ENCODE measurements at places on chromosomes 11 and 22. TPM values are rescaled to one million over a fixed set of nuclear protein-coding genes. Genes with fewer than 3 reads are reported as not detected.

DNA sequence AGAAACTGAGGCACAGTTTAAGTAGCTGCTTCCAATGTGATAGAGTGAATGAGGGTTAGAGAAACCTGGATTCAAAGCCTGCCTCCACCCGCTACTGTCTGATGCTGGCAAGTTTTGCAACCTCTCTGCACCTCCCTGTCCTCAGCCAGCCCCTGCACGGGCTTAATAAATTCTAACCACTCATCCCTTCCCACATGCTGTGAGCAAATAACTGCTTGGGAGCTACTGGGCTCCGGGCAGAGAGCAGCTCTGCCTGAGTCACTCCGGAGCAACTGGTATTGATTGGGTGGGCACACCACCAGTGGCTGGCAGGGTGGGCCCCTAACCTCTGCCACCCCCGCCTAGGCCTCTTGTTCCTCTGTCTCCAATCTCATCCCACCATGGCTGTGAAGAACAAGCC, 104.3 kb upstream of the SYT13 start:
- DNase-seq: no peak

- no peak for DNase-seq
Observed at GRCh38 chr11:75767228-75767572, 1.4 kb upstream of the DGAT2 start.

GRCh38 chr11:40306938-40307548, 1152.4 kb downstream of the LRRC4C start:
- no peak for DNase-seq

Gene WNT11
- 0.06 TPM for polyA plus RNA-seq

DNA sequence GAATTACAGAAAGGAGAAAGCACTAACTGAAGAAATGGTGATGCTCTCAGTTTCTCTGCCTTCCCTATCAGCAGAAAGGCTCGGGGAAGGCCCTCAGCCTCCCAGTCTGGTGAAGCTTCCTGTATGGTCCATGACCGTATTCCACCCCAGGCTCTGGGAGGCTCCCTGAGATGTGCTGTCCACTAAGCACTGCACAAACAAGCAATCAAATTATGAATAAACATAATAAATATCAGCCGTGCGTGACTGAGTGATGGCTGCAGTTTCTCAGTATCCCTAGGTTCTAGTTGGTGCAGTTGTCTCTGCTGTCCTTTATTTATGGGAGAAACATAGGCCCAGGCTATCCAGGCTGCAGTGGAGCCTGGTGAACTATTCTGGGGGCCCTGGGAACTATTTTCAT, 3.6 kb downstream of the SMDT1 start:
- DNase-seq: no peak

Gene ZFTA
- polyA plus RNA-seq: 2.4 TPM

DNA sequence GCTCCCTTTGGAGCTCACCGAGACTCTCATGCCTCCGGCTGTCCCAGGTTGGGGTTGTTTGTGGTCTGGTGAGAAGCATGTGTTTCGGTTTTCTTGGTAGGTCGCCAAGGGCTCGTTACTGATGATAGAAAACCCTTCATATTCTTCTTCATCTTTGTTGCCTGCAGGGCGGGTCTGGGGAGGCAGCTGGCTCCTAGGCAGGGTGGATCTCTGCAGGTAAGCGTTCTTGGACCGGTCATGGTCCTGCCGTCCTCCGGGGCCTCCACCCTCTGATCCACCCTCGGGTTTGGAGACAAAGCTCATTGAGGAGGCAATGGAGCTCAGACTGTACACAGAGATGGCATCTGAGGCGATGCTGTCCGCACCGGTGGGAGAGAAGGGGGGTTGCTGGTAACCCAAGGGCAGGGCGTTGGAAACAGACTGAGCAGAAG, 64.3 kb upstream of the PITPNB start:
- DNase-seq: no peak

Measured in foreskin keratinocyte (primary cell).